Inflammatory macrophage treated with lipopolysaccharide for 1 hour (primary cell): ENCODE measurements at places on chromosomes 16 and 17.

- DNase-seq: no peak
These were observed 20.7 kb upstream of the GLG1 start for GRCh38 chr16:74627506-74628220.

- no peak for DNase-seq
These were observed 18.5 kb upstream of the C17orf107 start for GRCh38 chr17:4880857-4881256.

GRCh38 chr16:53913099-53913870, 209.3 kb downstream of the FTO start:
- peak; percentile 15 for DNase-seq

GRCh38 chr17:78358538-78359320, 1.1 kb downstream of the SOCS3 start:
- DNase-seq: no peak

- no peak for DNase-seq
These were observed 1.7 kb upstream of the POLG2 start for GRCh38 chr17:64498308-64499203.

DNA sequence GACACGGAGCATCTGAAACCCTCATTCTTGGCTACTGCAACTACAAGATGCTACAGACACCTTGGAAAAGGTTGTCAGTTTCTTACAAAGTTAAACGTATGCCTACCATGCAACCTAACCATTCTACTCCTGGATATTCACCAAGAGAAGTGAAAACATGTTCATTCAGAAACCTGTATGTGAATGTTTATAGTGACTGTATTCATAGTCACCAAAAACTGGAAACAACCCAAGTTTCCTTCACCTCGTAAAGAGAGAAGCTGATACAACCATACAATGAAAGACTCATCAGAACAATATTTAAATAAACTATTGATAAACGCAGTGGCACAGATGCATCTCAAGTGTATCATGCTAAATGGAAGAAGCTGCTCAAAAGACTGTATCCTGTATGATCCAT, 55.4 kb upstream of the CHMP6 start:
- DNase-seq: no peak

GRCh38 chr17:74457146-74457819, 9.2 kb upstream of the CD300A start:
- peak; percentile 92 for DNase-seq

- DNase-seq: peak; percentile 24
These were observed 623 bp downstream of the E4F1 start for GRCh38 chr16:2223942-2224486.

DNA sequence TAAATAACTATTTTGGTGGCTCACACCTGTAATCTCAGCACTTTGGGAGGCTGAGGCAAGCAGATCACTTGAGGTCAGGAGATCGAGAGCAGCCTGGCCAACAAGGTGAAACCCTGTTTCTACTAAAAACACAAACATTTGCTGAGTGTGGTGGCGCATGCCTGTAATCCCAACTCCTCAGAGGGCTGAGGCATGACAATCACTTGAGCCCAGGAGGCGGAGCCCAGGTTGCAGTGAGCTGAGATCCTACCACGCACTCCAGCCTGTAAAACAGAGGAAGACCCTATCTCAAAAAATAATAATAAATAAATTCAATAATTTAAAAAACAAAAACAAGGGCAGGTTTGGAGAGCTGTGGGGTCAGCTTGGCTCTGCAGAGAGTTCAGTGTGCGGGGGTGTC, 5.7 kb upstream of the SLC4A1 start:
- no peak for DNase-seq

GRCh38 chr17:77800816-77801215, 157.7 kb upstream of the TNRC6C start:
- no peak for DNase-seq

GRCh38 chr16:16158741-16159374, 64.4 kb downstream of the ABCC6 start:
- DNase-seq: no peak

- no peak for DNase-seq
These were observed 8.5 kb downstream of the NR1D1 start for GRCh38 chr17:40091691-40092397.

GRCh38 chr17:37711113-37711512, 33.7 kb downstream of the HNF1B start:
- no peak for DNase-seq

GRCh38 chr17:71948703-71949422, 172.0 kb upstream of the SOX9 start:
- DNase-seq: no peak

GRCh38 chr17:39582658-39583057, 25.1 kb downstream of the NEUROD2 start:
- no peak for DNase-seq

- DNase-seq: peak; percentile 86
These were observed 26.6 kb upstream of the NLRP1 start for GRCh38 chr17:5610956-5611355.

DNA sequence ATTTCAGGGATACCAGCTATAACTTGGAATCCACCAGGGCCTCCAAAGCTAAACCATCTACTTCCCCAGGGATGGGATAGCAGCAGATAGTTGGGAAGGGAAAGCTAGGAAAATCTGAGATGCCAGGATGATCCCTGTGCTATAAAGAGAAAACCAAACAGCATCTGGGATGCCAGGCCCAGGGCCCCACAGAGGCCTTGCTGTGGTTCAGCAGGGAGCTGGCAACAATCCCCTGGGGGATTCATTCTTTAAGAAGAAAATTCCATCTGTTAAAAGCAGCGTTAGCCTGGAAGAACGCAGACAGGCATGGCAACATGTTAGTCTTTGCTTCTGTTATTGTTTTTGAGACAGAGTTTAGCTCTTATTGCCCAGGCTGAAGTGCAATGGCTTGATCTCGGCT, 16.6 kb downstream of the MYO18A start:
- no peak for DNase-seq

DNA sequence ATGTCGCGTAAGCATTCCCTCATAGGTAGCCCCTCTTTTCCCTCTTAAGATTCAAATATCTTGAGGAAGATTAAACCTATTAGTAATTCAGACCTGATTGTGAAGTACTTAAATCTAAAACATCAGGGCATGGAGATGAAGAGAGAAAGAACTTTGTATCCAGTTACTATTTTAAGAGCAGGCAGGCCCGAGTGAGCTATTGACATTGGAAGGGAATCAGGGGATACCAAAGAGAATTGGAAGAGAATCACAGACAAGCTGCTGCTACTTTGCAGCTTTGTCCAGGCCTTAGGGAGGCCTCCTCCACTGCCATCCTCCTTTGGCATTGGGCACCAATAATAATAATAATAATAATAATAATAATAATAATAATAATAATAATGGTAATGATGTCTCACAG, 170.5 kb downstream of the MRTFB start:
- no peak for DNase-seq

- DNase-seq: no peak
These were observed 9.8 kb downstream of the SARM1 start for GRCh38 chr17:28381141-28381825.

DNA sequence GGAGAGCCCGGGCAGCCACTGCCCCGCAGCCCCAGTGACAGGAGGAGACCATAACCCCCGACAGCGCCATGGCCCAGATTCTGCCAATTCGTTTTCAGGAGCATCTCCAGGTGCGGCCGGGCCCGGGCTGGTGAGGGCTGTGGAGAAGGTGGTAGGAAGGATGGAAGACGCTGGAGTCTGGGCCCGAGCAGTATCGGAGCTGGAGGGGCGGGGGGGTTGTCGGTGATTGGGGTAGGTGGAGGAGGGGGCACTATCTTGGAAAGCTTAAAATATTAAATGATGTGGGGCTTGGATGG, 317 bp downstream of the CLTC start:
- no peak for DNase-seq

DNA sequence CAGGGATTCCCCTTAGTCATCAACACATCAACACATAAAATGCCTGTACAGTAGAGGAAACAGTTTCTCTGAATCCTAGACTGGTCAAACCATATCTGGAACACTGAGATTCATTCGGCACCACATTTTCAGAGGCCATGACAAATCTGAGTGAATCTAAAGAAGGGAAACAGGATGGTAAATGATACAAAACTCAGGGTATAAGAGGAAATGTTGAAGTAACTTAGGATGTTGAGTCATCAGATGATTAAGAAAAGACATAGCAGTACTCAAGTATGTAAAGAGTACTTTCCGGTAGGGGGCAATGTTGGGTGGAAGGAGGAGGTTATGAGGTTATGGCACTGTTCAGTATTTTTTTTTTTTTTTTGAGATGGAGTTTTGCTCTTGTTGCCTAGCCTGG, 358.5 kb upstream of the PMFBP1 start:
- DNase-seq: peak; percentile 12

DNA sequence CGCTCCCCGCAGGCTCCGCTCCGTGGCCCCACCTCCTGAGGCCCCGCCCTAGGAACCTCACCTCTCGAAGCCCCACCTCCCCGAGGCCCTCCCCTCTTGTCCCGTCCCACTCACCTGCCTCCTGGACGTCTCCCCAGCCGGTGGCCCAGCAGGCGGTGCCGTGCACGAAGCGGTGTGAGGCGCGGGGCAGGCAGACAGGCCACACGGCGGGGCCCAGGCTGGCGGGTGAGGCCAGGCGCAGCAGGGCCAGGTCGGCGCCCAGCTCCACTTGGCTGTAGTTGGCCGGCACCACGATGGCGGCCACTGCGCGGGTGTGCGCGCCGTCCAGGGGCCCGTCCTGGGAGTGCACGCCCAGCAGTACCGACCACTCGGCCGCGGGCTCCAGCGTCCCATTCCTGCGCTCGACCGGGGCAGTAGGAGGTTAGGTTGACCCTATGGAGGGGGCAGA, 1.6 kb downstream of the PRSS36 start:
- no peak for DNase-seq

DNA sequence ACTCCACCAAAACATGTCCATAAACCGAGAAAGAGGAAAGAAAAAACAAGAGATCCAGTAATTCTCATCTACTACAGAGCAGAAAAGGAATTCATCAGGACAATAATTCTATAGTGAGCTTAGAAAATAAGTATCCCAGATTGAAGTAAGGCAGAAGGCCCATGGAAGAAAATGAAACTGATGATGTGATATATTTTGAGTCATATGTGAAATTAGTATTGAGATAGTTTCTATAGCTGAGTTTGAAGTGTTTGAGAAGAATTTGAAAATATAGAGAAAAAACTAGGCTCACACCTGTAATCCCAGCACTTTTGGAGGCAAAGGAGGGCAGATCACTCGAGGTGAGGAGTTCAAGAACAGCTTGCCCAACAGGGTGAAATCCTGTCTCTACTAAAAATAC, 19.7 kb downstream of the LUC7L3 start:
- DNase-seq: no peak

GRCh38 chr17:520447-521182, 168.0 kb upstream of the RPH3AL start:
- no peak for DNase-seq

- peak; percentile 33 for DNase-seq
These were observed 32.9 kb downstream of the BAHCC1 start for GRCh38 chr17:81428121-81428515.

- DNase-seq: no peak
These were observed 25.5 kb upstream of the SNN start for GRCh38 chr16:11642765-11643116.

GRCh38 chr17:493666-494065, 141.1 kb upstream of the RPH3AL start:
- no peak for DNase-seq

- DNase-seq: no peak
These were observed 162.6 kb downstream of the FTO start for GRCh38 chr16:53866520-53866919.

GRCh38 chr16:65034915-65035314, 86.9 kb downstream of the CDH11 start:
- DNase-seq: no peak

- no peak for DNase-seq
These were observed 33.3 kb downstream of the TRIM25 start for GRCh38 chr17:56880571-56880970.

- DNase-seq: no peak
These were observed 14.2 kb upstream of the ADGRG3 start for GRCh38 chr16:57653936-57654335.

GRCh38 chr17:37818689-37819088, 73.8 kb upstream of the HNF1B start:
- DNase-seq: no peak

DNA sequence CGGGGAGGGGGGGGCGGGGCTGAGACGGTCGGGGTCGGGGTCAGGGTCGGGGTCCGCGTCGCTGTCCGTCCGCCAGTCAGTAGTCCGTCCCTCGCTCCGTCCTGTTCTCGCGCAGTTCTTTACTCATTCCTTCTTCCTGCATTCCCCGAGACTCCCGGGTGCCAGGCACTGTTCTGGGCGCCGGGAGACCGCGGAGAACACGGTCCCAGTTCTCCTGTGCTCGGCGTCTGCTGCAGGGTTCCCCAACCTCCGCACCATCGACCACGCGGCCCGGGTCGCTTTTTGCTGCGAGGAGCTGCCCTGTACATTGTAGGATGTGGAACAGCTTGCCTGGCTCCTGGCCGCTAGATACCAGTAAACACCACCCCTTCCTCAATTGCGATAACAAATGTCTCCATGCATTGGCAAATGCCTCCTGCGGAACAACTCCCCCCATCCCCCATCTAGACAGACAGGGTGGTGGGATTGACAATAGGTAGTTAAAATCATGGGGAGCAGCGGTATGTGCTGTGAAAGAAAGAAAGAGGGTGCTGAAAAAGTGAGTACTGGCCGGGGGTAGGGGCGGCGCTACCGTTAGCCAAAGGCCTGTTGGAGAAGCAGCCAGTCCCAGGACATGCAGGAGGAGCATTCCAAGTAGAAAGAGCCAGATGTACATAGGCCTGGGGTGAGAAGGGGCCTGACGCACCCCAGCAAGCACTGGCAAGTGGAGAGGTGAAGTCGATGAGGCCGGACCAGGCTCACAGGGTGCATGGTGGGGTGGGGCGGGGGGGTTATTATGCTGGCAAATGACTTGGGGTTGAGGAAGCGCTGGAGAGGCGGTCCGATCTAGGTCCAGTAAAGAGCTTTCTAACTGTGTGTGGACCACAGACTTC, 631 bp downstream of the TRAF7 start:
- DNase-seq: peak; percentile 10

DNA sequence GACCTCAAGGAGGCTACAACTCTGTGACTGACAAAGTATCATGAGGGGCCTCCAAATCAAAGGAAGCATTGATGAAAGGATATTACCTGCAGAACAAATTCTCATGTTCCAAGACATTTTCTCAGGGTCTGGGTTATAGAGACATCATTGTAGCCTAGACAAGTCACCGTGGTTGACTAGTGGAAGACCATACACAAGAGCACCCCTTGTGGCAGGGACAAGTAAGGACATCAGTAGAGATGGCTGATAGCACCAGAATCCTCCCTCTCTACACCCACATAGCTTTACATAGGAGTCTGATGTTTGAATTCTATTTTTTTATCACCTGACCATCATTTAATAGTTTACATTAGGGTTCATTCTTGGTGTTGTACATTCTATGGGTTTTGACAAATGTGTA, 32.5 kb upstream of the CDH8 start:
- DNase-seq: no peak
